ENCODE measurements at places on chromosomes 1 and 21.

DNA sequence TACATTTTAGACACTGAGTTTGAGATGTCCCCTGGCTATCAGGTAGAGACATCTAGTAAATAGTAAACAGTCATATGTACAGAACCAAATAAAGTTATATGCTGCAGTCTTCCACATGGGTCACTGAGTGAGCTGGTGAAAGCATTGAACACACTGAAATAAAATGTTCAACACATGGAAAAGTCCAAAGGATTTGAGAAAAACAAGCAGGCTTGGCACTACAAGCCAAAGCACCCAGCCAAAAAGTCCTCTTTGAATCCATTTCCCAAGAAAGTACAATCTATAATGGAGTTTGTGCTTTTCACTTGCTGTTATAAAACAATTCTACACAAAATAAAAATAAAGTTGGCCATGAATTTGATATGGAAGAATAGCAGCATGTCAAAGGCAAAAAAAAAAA is 135.4 kb downstream of the NR5A2 start:
- no peak for DNase-seq

DNA sequence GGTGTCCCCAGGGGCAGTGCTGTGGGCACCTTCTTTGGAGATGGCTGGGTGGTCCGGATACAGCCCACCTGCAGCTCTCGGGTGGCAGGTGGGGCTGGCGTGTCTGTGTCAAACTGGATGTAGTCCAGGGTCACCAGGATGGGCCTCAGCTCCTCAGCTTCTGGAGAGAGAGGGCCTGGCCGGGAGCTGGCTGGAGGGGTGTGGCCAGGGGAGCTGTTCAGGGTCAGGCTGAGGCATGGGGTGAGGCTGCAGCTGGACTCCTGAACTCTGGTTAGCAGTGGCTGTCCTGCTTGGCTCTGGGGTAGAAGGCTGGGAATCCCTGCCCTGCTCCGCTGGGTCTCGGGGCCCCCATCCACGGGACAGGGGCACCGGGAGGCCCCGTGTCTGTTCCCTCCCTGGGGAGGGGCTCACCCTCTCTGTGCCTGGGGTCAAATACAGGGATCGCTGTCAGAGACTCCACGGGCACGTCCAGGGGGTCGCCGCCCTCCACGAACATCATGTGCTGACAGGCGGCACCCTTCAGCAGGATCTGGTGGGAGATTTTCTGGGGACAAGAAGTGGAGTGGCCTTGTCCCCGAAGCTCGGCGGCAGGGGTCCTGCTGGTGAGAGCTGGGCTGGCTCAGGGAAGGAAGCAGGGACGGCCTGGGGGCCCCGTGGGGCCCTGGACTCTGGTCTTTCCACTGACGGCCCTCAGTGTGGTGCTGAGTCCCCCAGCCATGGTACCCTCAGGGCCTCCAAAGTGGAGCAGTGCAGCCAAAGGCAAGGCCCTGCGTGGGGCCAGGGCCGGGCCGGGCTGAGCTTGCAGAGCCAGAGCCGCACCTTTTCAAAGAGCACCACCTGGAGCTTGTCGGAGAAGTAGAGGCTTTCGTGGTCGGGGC is 4.1 kb upstream of the TMEM52 start:
- no peak for DNase-seq

DNA sequence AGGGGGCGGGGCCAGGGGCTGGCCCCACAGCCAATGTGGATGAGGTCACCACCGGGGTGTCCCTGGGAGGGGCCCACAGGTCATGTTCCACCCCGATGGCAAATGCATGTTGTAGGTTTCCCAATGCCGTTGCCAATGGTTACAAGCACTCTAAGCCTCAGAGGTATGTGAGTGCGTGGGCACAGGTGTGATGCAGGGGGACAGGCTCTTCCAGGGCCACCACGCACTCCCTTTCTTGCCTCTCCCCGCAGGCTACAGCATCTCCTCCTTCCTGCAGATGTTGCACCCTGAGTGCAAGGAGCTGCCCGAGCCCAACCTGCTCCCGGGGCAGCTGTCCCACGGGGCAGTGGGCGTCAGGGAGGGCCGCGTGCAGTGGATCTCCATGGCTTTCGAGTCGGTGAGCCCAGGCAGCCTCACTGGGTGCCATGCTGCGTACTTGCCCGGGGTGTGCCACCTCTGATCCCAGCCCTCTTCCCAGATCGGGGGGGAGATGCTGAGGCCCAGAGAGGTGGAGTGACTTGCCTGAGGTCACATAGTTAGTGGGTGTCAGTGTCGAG is 52.4 kb downstream of the DISP3 start:
- no peak for DNase-seq

DNA sequence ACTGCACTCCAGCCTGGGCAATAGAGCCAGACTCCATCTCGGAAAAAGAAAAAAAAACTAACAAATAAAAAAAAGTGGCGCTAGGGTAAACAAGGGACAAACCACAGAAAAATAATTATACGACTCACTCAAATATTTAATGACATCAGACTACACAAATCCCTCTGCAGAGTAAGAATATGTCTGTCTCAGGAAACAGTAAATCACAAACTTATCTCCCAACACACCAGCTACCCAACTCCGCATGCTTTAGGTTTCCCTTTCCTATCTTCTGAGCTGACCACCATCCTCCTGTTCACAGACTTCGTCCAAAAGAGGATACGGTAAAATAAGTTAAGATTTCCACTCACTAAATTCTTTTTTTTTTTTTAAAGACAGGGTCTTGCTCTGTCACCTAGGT is 16.2 kb downstream of the WDR47 start:
- no peak for DNase-seq
